ENCODE measurements at places on chromosomes 2 and 18. TPM values are rescaled to one million over a fixed set of nuclear protein-coding genes. Genes with fewer than 3 reads are reported as not detected.
A peak's percentile ranks its signal among the peaks of the same experiment; 100 is the strongest.

DNA sequence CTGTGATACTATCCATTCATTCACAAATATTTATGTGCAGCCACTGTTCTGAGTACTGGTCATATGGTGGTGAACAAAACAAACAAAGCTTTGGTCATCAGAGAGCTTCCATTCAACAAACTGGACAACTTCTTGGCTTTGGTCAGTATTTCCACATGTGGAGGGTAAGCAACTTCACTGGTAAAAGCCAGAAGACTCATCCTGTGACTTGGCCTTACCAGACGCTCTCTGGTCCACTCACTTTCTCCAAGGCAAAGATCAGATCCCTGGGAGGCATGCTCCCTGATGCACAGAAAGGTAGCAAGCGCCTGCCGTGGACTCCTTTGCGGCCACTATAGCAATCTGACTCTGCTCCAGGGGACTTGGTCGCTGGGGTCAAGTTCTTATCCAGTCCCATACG is 179.5 kb downstream of the EN1 start:
- DNase-seq: no peak

DNA sequence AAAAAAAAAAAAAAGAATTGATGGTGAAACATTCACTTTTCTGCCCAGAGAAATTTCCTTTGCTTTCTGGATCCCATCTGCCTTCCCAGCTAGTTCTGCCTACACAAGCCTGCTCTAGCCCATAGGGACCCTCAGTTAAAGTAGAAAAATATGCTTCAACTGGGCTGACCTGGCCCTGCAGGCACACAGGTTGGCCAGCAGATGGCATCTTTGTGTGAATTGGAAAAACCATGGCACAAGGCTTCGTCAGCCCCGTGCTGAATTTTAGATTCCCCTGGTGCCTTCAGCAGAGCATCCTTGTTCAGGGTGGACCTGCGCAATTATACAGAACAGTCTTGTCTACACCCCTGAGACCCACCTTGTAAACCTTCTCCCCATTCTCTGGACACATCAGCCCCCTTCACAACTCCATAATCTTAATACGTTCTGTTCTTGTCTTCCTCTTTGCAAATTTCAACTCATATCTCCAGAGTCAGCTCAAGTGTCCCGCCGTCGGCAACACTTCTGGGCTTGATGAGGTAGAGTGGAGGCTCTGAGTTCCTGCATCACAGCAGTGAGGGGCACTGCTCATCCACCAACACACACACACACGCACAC is 114.5 kb downstream of the INSIG2 start:
- peak; percentile 86 for DNase-seq

- DNase-seq: no peak
Measured at GRCh38 chr2:227394401-227394800, 6.7 kb upstream of the SCYGR1 start.

GRCh38 chr2:222888716-222889115 is 27.9 kb downstream of the ACSL3 start:
- DNase-seq: no peak

DNA sequence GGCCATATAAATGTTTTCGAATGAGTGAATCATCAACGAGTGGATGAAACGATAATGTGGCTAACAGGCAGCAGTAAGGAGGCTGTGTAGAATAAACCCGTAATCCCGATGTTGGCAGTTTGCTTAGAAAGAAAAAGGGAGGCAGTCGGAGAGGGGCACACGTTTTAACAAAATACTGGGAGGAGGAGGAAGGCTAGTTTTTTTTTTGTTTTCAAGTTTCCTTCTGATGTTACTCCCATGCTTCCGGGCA is 476 bp upstream of the MSH2 start:
- DNase-seq: no peak

DNA sequence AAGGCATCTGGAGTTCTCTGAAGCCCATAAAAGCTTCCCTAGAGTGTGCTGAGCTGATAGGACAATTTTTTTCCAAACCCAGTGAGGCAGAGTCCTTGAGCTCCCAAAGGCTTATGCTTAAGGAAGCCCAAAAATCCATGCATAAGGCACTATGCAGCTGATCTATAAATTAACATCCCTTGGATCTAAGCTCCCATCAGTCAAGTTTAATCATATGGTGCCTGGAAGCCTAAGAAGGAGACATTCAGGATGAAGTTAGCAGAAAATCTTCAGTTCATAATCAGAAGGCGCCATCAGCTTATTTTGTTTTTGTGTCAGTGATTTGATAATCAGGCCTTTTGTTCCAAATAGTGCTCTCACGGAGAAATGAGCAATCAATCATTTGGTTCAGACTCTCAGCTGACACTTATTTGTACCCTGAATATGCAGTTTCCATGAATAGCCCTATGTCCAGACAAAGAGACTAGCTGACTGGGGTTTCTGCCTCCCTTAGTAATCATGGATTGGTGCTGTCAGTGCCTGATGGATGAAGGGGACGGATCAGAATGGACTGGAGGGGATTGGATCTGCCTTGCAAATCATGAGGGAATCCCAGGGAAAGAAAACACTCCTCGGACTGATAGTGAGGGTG is 464.8 kb upstream of the RGPD4 start:
- DNase-seq: no peak

- no peak for DNase-seq
Measured at GRCh38 chr2:234587341-234588053, 90.6 kb upstream of the ARL4C start.

DNA sequence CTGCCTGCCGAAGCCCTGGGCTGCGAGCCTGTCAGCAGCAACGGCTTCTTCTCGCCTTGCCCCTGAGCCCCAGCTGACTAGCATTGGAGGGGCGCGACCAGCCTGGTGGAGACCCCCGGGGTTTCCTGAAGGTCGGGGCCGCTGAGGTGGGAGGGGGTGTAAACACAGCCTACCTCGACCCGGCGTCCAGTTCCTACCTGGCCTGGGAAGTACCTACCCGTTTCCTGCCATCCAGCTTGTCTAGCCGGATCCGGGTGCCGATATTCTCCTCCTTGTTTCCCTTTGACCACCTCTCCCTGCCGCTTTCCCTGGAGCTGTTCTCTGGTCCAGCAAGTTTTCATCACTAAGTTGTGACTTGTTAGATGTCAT is 511 bp downstream of the MOB4 start:
- DNase-seq: peak; percentile 77

Gene LMAN2L
- total RNA-seq: 6.5 TPM

DNA sequence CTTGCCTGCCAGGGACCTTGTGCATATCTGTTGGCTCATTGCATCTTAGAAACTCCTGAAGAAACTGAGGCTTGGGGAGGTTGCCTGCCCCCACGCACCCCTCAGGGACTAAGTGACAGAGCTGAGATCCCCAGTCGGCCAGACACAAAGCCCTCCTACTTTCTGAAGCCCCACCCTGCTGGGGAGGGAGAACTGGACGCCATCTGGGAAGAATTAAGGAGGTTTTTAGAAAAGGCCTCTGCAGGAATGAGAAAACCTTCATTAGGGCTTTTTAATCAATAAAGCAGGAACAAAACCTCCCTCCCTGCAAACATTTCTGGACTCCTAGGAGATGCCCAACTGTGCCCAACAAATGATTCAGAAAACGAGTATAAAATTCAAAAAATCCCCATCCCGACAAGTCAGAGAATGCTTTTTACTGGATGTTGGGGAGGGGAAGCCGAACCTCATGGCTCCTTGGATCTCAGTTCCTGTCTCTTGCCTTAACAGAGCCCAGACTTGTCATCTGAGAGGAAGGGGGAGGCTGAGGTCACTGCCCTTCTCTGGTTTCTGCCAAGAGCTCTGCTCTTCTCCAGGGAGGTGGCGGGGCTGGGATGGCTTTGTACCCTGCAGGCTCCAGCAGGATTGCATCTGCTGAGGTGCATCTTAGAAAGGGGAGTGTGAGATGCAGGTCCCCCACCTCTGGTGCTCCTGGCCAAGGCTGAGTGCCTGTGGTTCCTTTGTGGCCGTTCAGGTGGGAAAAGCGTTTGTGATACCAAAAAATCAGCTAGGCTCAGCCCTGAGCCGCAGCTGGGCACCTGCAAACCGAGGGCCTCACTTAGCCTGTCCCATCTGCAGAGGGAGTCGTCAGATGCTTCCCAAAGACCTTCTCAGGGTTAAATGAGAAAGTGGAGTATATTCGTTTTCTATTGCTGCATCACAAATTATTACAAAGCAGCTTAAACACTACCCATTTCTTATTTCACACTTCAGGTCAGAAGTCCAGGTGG is 142.4 kb downstream of the ZFP36L2 start:
- no peak for DNase-seq

GRCh38 chr2:241010531-241011295 is 12.3 kb downstream of the SNED1 start:
- no peak for DNase-seq

- DNase-seq: no peak
Measured at GRCh38 chr18:78861706-78862105, 117.9 kb upstream of the SALL3 start.

DNA sequence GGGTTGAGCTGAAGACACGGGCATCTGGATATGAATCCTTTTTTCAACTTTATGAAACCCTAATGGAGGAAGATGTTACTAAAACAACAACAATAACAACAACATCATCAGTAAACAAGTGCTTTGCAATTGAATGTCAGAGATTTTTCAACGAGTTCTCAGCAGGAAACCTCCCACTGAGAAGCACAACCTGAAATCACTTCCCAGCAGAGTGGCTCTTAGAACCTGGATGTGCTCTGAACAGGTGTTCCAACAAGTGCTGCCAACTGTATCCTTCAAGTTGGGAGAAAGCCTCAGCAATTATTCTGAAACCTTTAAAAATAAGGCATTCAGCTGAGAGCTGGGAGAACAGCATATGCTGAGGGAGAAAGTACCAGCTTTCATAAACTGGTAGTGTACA is 1622.7 kb upstream of the CELF4 start:
- no peak for DNase-seq

Gene STAT4
- total RNA-seq: 47.9 TPM

GRCh38 chr2:126719833-126720351 is 63.9 kb downstream of the GYPC start:
- DNase-seq: no peak

- no peak for DNase-seq
Measured at GRCh38 chr2:136206613-136207012, 88.7 kb upstream of the CXCR4 start.

GRCh38 chr2:171893824-171894611 is at the start of gene SLC25A12:
TSS of gene SLC25A12 (minus strand) at chr2:171894244. CDS start at chr2:171894214, 30 bp downstream.
- peak; percentile 94 for DNase-seq
